Karpas-422 (cell line): ENCODE measurements at places on chromosomes 13 and 19.

DNA sequence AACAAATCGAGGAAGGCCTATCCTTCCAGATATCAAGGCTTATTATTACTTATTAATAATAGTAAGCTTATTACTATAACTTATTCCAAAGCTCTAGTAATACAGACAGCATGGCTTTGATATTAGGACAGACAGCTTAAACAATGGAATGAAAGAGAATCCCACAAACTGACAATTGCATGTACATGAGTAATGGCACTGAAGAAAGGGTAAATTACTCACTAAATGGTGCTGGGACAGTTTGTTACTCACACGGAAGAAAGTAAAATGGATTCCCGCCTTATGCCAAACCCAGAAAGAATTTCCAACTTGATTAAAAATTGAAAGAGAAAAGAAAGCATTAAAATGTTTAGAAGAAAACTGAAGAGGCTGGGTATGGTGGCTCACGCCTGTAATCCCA lies 60.3 kb downstream of the MIPEP start:
- DNase-seq: no peak
- H3K4me3 ChIP-seq: no peak overlapping the region
- no peaks in the 10 kb centered on the region for H3K4me1 ChIP-seq

- H3K36me3 ChIP-seq: peaks cover 17% of the 10 kb centered on the region; the same call in 1 of the 2 replicates
- no peak overlapping the region for H3K27ac ChIP-seq
- H3K4me1 ChIP-seq: peaks cover 18% of the 10 kb centered on the region
- peak; percentile 45 for DNase-seq
- no peak overlapping the region for H3K4me3 ChIP-seq
Measured at GRCh38 chr13:28246891-28247290, 108.5 kb downstream of the PAN3 start.

- DNase-seq: no peak
- no peaks in the 10 kb centered on the region for H3K27me3 ChIP-seq
- no peaks in the 10 kb centered on the region for H3K4me1 ChIP-seq
- H3K27ac ChIP-seq: no peak overlapping the region
- H3K36me3 ChIP-seq: 0 out of 2 replicates have a peak, but pooled peaks cover 4% of the 10 kb centered on the region
- H3K4me3 ChIP-seq: no peak overlapping the region
Measured at GRCh38 chr13:20607015-20607414, 40.1 kb downstream of the IFT88 start.

GRCh38 chr19:4456476-4456842 lies 1.1 kb downstream of the UBXN6 start:
- H3K4me3 ChIP-seq: peak overlapping the region; percentile 95
- no peaks in the 10 kb centered on the region for H3K36me3 ChIP-seq
- peak; percentile 66 for DNase-seq

DNA sequence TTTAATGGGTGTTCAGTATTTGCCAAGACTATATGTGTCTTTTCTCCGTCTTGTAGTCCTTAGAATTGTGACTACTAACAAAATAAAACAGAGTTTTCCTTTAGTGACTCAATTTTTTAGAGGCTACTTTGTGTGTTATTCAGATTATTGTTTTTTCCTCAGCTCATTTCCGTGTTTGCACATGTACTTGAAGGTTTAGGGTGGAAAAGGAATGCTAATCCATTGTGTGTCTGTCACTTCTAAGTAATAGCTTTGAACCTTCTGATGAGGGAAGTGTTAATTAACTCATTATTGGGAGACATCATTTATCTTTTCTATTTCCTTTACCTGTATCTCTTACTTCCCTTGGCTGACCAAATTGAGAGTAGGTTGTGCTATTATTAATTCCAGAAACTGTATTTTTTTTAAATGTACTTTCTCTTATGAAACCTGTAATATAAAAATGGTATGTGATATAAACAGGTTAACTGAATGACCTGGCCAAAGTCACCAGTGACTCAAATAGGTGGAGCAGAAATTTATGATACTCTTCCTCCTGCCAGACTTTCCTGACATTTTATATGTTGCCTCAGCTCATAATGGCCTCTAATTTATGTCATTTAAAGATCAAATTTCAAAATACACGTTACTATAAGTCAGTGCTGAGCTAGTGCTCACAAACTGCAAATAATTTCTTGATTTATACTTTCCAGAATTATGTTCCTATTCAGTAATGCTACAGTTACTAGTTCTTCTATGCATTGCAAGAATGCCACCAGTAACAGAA lies 88.8 kb downstream of the LMO7 start:
- H3K27ac ChIP-seq: no peak overlapping the region
- H3K4me1 ChIP-seq: no peaks in the 10 kb centered on the region
- DNase-seq: peak; percentile 19
- no peaks in the 10 kb centered on the region for H3K27me3 ChIP-seq
- H3K36me3 ChIP-seq: no peaks in the 10 kb centered on the region
- H3K4me3 ChIP-seq: no peak overlapping the region

DNA sequence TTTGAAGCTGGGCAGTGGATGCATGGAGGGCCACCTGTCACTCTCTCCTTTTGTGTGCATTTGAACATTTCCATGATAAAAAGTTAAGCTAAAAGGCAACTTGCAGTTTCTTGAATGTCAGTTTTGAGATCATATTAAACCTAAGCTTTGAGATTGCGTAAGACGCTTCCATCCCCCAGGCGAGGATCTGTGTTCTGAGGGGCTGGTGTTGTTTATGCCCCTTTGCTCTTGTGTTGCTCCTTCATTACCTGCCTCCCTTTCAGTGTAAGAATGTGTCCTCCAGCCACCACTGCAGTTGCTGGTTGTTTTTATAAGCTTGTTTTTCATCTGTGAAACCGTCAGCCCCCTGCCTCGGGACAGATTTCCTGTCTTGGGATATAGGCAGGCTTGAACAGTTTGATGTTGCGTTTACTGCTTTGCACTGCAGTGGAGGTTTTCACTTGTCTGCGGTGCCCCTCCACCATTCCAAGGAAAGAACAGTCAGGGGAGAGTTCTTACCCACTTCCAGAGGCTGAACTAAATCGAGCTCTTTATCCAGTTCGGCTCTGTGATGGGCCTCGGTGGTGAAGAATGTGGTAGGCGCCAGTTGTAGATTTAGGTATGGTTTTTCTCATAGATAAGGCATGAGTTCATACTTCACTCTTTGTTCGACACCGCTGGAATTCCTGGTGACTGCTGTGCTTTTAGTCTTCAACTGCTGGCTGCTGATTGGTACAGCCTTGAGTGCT lies 96.8 kb downstream of the ARHGEF7 start:
- H3K4me1 ChIP-seq: peaks cover 92% of the 10 kb centered on the region
- H3K36me3 ChIP-seq: peaks cover 14% of the 10 kb centered on the region; the same call in 1 of the 2 replicates

GRCh38 chr19:35501684-35502083 lies 11.4 kb upstream of the KRTDAP start:
- no peaks in the 10 kb centered on the region for H3K27me3 ChIP-seq
- H3K4me1 ChIP-seq: peaks cover 32% of the 10 kb centered on the region
- no peak overlapping the region for H3K4me3 ChIP-seq
- no peak overlapping the region for H3K27ac ChIP-seq
